ENCODE measurements at places on chromosomes 7 and 10.
A peak's percentile ranks its signal among the peaks of the same experiment; 100 is the strongest.

GRCh38 chr10:28939281-28940157, 262.2 kb downstream of the BAMBI start:
- peak; percentile 99 for DNase-seq

GRCh38 chr10:14696821-14697220, 77.9 kb downstream of the FAM107B start:
- no peak for DNase-seq

DNA sequence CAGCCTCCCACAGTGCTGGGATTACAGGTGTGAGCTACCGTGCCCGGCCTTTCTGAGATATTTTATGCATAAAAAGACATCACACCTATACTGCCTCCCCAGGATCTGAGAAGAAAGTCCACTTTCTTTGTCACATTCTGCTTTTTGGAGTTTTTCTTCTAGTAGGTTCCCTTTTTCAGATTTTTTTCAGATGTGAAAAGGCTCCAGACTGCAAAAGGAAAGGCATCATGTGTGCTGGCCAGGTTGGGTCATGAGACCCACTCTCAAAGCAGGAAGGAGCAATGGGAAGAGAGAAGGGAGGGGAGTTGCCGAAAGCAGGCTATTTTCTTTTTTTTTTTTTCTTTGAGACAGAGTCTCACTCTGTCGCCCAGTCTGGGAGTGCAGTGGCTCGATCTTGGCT, 10.8 kb downstream of the BLVRA start:
- no peak for DNase-seq

DNA sequence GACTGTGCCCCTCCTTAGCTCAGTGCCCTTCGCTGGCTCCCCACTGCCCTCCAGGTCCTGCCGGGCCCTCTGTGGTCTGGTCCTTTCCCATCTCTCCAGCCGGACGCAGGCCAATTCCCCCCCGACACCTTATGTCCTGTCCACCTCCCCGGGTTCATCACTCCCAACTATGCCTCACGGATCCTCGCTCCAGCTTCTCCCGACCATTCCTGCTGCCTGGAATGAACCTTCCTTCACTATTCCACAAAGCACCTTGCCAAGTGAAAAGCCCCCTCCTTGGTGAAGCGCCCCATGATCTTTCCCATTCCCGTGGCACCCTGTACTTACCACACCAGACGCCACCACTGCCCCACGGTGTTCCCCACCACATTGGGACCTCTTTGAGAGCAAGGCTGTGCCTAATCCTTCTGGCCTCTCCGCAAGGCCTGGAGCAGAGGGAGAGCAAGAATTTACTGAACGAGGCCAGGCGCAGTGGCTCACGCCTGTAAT, 47.2 kb downstream of the TMEM270 start:
- no peak for DNase-seq

DNA sequence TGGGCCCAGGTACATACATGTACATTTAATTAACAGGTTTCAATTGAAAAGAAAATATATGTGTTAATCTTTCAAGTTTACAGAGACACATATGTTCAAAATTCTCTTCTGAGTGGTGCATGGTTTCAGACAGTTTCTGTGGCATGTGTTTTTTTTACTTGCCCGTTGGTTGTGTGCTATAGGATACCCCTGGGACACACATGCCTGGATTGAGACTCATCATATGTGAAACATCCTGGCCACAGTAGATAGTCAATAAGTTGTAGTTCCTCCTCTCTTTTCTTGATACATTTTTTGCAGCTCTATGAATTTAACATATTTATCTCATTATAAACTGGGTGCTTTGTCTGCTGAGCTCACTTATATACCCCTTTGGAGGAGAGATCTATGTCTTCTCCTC, 207.8 kb upstream of the CTBP2 start:
- no peak for DNase-seq

DNA sequence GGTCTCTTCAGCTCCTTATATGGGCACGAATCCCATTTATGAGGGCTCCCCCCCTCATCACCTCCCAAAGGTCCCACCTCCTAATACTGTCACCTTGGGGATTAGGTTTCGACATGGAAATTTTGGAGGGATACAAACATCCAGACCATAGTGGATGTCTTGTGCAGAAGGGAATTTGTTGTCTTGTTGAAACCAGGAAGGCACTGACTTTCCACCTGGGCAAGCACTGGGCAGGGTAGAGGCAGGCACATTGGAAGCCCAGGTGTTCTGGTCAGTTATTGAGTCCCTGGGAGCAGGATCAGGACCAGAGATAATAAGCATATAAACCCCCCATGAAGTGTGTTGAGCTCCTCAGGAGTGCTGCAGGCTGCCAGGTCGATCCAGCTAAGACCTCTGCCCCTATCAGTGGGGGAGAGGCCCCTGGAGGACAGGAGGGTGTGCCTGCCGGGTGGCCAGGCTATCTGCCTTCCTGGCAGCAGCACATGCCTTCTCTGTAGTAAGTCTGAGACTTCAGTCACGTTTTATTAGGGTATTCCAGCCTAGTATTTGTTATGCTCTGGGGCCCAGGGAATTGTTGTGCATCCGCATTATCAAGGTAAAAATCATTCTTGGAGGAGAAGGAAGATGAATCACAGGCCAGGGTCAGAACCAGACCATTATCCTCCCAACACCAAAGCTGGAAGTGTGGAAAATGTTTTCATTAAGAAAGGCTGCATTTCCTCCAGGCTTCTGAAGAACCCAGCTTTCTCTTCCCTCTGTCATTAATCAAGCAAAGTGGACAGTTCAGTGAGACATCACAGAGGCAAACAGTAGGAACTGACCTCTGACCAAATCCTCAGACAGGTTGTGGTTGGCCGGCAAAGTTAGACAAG, 503.1 kb downstream of the GRID1 start:
- no peak for DNase-seq

DNA sequence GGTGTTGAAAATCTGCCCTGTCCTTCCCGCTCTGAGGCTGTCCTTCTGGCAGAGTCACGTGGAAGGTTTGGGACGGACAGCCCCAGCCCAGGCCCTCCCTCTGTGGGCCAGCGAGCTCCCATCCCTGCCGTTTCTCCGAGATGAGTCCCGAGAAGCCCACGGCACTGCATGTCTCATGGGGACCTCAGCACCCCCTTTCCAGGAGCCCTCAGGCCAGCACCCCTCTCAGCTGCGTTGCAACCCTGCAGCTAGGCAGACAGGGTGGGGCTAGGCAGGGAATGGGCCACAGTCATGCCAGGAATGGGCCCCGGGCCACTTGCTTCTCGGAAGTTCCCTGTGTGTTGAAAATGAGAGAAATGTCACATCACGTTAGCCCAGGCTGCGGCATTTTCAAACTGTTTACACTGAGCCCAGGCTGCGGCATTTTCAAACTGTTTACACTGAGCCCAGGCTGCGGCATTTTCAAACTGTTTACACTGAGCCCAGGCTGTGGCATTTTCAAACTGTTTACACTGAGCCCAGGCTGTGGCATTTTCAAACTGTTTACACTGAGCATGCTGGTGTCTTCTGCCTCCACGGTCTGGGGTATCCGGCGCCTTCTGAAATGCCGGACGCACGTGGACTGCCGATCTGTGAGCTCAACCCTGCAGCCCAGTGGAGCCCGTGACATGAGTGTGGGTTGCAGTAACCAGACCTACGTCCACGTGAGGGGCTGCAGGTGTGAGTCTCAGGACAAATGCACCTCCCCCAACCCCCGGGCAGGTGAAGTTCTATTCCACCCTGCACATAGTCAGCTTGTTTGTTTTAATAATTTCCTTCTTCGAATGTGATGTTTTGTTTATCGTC, 42.6 kb downstream of the FAM20C start:
- peak; percentile 78 for DNase-seq

GRCh38 chr10:103597003-103597402, 103.5 kb downstream of the NEURL1 start:
- DNase-seq, result no peak

DNA sequence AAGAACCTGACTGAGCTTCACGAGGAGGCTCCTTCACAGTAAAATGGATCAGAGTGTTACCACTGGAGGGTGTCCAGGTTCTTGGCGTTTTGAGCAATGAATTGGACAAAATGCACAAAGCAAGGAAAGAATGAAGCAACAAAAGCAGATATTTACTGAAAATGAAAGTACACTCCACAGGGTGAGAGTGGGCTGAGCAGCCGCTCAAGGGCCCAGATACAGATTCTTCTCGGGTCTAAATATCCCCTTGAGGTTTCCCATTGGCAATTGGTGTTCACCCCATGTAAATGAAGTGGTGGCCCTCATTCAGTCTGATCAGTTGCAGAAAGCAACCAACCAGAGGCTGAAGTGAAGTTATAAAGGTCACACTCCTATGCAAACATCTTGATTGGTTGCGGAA, 214.7 kb upstream of the SH2B2 start:
- DNase-seq, result no peak

DNA sequence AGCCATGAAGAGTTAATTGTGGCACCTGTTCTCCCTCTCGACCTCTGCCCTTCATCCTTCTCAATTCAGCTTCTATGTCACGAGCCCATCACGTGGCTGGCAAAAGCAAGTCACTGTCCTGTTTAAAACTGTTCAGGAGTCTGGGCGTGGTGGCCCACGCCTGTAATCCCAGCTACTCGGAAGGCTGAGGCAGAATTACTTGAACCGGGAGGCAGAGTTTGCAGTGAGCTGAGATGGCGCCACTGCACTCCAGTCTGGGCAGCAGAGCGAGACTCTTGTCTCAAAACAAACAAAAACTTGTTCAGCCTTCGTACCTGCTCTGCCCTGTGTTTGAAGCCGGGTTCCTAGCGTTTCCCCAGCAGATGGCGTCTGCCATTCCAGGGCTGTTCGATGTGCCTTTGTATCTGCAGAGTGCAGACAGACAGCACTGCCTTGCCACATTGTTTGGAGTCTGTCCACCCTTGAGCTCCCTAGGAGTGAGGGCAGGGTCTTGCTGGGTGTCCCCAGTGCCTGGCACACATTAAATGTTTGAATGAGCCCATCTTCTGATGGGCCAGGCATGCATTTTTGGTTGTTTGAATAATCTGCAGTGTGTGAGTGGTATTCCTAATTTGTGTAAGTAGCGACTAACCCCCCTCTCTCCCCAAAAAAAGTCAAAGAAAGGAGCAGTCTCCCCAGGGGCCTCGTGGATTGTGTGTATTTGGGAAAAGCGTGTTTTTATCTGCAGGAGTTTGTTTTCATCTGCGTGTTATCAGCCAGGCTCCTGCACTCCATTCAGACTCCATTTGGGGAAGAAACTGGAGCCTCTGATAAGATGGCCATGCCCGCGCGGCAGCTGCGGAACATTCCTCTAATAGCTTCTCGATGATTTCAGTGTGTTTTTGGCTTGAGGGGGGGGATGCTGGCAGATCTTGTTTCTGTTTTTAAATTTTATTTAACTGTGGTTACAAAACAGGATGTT, 61.2 kb downstream of the DNAJB6 start:
- DNase-seq, result peak; percentile 46

- DNase-seq, result peak; percentile 15
Observed at GRCh38 chr10:105615715-105616365, 974.8 kb downstream of the SORCS3 start.

GRCh38 chr7:47282790-47283496, 299.0 kb downstream of the TNS3 start:
- peak; percentile 31 for DNase-seq

DNA sequence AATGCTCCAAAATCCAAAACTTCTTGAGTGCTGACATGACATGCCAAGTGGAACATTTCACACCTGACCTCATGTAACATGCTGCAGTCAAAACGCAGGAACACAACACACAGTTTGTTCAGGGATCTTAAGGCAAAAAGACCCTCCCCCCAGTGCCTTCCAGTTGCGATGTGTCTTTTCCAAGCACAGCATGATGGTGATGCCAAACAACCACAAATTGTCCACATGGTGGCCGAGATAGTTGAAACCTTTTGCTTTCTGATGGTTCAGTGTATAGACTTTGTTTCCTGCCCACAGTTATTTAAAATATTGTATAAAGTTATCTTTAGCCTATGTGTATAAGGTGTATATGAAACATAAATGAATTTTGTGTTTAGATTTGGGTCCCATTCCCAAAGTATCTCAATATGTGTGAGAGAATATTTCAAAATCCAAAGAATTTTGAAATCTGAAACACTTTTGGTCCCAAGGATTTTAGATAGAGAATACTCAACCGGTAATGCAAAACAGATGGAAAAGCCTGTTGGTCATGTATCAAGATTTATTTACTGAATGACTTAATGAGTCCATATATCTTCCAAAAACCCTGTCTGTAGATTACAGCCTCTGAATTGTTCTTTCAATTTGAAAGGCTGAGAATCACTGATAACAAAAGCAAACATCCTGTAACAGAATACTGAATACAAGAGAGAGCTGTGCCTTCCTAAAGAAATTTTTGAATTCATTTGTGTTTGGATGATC, 93.4 kb upstream of the OIT3 start:
- no peak for DNase-seq

- no peak for DNase-seq
Observed at GRCh38 chr7:30395676-30396075, 82.9 kb downstream of the NOD1 start.

- DNase-seq, result no peak
Observed at GRCh38 chr7:75850235-75850634, 28.6 kb upstream of the RHBDD2 start.

- DNase-seq, result no peak
Observed at GRCh38 chr10:61628151-61628874, 34.4 kb upstream of the CABCOCO1 start.

DNA sequence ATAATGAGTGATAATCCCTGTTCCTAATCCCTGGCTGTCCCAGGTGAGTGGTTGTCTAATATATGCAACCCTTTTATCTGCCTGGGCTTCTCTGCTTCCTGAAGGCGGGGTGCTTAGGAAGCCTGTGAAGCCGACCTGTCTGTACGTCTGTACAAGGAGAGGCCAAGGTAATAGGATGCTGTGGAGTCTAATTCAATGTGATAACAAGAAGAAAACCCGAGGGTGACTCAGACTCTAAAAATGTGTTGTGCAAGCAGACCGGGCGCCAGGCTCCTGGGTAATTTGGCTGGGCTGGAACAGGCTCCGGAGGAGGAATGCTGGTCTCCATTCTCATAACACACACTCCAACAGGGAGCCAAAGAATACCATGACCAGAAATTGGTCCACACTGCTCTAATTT, 43.6 kb downstream of the THNSL1 start:
- peak; percentile 67 for DNase-seq

- DNase-seq, result peak; percentile 50
Observed at GRCh38 chr10:49539320-49539885, 482 bp upstream of the ERCC6 start.

DNA sequence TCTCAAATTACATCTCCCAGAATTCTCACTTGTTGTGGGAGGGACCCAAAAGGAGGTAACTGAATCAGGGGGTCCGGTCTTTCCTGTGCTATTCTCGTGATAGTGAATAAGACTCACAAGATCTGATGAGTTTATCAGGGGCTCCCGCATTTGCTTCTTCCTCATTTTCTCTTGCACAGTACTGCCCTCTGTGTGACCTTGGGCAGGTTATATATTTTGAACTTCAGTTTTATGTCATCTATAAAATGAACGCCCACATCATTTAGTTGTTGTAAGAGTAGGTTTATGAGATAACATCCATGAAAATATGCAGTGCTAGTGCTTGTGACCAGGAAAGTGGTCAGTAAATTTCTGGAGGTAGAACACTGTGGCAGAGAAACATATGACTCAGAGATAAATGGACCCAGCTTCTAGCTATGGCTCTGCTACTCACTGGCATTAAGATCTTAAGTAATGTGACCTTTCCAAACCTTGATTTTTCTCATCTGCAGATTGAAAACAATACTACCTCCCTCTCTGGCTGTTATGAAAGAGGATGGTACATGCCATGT, 44.3 kb downstream of the SCRN1 start:
- DNase-seq, result no peak
